ENCODE measurements at places on chromosomes 16 and 17. TPM values are rescaled to one million over a fixed set of nuclear protein-coding genes. Genes with fewer than 3 reads are reported as not detected.

The COPZ2 gene
- 23.4 TPM for total RNA-seq

The OR1F1 gene
- total RNA-seq = not detected

The ABCA6 gene
- 67.3 TPM for total RNA-seq

The THAP11 gene
- total RNA-seq = 10.8 TPM

The LDHD gene
- total RNA-seq = 94.3 TPM

The HLF gene
- 68.1 TPM for total RNA-seq

Measured in right lobe of liver (tissue), 6 donors.